AG04450 (cell line): ENCODE measurements at places on chromosomes 1 and 21.

DNA sequence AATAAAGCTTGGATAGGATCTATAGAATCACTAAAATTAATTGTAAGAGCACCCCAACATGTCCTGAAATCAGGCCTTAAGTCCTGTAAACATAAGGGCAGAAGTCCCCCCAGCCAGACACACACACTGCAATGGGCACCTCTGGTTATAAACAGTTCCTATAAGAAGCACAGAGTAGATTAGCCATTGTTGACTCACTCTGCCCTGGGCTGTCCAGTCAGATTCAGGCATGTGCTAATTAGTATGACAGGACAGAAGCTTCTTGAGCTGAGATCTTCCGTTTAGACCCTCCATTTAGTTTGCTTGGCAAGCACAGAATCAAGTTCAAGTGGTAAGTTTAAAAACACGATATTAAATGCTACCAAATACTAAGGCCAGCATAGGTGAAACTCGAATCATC lies 11.8 kb upstream of the DENND1B start:
- DNase-seq, result no peak

DNA sequence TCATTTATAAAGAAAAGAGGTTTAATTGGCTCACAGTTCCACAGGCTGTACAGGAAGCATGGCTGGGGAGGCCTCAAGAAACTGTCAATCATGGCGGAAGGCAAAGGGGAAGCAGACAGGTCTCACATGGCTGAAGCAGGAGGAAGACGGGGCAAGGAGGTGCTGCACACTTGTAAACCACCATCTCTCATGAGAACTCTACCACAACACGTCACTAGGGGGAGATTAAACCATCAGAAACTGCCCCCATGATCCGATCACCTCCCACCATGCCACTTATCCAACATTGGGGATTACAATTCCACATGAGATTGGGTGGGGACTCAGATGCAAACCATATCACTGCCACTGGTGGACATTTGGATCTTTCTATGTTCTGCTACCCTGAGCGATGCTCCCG lies 351.4 kb downstream of the NPHP4 start:
- no peak for DNase-seq

GRCh38 chr1:113244112-113244820 lies 146.0 kb upstream of the MAGI3 start:
- no peak for DNase-seq

DNA sequence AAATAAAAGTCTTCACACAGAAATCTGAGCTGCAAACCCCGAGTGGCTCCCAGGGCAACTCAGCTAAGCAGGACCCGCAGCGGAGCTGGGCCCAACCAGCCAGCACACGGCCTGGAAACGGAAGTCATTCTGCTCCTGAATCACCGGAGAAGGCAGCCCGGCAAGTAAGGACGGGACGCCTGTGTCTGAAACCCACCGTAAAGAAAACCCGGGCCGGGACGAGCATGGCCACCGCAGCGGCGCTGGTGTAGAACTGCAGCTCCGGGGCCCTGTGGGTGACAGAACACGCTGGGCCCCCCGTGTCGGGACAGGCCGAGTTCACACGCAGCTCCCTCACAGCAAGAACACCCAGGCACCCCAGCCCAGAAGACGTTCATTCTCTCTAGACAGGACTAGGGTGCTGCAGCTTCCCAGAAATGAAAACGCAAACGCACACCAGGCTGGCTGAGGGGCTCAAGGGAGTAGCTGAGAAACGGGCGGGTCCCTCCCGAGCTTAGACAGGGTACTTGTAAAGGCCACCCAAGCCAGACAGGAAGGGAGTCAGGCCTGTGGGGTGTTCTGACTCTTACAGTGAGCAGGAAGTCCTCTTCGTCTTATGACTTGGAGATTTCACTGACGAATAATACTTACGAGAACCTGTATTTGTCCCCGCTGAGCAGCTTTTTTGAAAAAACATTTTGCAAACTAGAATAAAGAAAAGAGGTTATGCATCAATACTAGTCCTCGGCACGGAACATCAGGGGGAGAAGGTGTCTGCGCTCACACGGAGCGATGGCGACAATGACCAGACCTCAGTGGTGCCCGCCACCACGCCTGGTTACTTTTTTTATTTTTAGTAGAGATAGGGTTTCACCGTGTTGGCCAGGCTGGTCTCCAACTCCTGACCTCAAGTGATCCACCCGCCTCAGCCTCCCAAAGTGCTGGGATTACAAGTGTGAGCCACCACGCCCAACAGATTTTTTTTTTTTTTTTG lies 10.9 kb upstream of the CDK11B start:
- no peak for DNase-seq

GRCh38 chr21:25503981-25504380 lies 103.3 kb downstream of the MRPL39 start:
- DNase-seq, result no peak

DNA sequence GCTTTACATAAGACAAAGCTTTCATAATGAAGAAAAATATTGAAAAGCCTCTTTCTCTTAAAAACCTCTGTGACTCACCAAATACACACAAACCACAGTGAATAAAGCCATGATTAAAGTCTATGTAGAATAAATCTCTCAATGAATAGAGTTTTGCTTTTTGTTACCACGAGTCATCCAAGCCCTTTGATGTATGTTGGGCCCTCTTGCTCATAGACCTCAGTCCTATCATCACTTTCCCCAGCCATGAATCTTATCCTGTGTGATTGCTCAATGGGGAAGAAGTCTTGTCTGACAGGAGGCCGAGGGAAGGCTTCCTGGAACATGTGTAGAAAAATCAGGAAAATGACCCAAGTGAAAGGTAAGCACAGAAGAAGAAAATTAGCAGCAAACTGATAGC lies 60.8 kb downstream of the NGF start:
- no peak for DNase-seq

DNA sequence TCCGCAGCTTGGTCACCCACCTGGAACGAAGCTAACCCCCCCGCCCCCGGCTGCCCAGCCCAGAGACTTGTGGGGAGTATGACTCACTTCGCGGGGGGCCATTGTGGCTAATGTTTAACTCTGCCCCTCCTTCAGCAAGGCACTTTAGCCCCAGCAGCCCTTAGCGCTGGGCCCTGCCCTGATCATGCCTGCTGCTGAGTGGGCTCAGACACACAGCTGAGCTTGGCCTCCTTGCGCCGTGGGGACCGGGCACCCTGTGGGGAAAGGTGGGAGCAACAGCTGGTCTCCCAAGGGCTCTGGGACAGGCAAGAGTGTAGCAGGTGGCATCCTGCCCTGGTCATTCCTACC lies 6.3 kb upstream of the LAD1 start:
- DNase-seq, result no peak

DNA sequence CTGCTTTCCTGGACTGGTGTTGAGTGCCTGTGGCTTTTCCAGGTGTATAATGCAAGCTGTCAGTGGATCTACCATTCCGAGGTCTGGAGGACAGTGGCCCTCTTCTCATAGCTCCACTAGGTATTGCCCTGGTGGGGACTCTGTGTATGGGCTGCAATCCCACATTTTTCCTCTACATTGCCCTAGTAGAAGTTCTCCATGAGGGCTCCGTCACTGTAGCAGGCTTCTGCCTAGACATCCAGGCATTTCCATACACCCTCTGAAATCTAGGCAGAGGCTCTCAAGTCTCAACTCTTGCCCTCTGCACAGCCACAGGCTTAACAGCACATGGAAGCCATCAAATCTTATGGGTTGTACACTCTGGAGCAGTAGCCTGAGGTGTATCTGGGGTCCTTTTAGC lies 107.6 kb downstream of the GRIK1 start:
- DNase-seq, result no peak
